ENCODE measurements at places on chromosomes 3 and 15. TPM values are rescaled to one million over a fixed set of nuclear protein-coding genes. Genes with fewer than 3 reads are reported as not detected.

Gene SCAANT1
- total RNA-seq = not detected

- DNase-seq = no peak
- H3K27me3 ChIP-seq = no peaks in the 10 kb centered on the region
Observed at GRCh38 chr15:85003593-85004312, 22.1 kb downstream of the PDE8A start.

- H3K27ac ChIP-seq = no peak overlapping the region
- no peak for DNase-seq
- H3K36me3 ChIP-seq = no peaks in the 10 kb centered on the region
- no peaks in the 10 kb centered on the region for H3K27me3 ChIP-seq
Observed at GRCh38 chr15:67161881-67162280, 92.6 kb downstream of the AAGAB start.

Gene SAMMSON
- 0.14 TPM for total RNA-seq

- H3K4me1 ChIP-seq = no peaks in the 10 kb centered on the region
- H3K36me3 ChIP-seq = no peaks in the 10 kb centered on the region
- no peaks in the 10 kb centered on the region for H3K27me3 ChIP-seq
- H3K27ac ChIP-seq = no peak overlapping the region
- no peak overlapping the region for H3K4me3 ChIP-seq
Observed at GRCh38 chr15:79523266-79523665, 91.1 kb downstream of the MINAR1 start.

- H3K27me3 ChIP-seq = peaks cover 37% of the 10 kb centered on the region
- H3K4me1 ChIP-seq = no peaks in the 10 kb centered on the region
- H3K36me3 ChIP-seq = no peaks in the 10 kb centered on the region
- no peak for DNase-seq
- no peak overlapping the region for H3K4me3 ChIP-seq
- H3K27ac ChIP-seq = no peak overlapping the region
Observed at GRCh38 chr15:96889734-96890480, 559.4 kb downstream of the NR2F2 start.

- H3K27ac ChIP-seq = no peak overlapping the region
- no peaks in the 10 kb centered on the region for H3K36me3 ChIP-seq
- no peaks in the 10 kb centered on the region for H3K27me3 ChIP-seq
- no peak overlapping the region for H3K4me3 ChIP-seq
- DNase-seq = no peak
- H3K4me1 ChIP-seq = no peaks in the 10 kb centered on the region
Observed at GRCh38 chr3:69871868-69872267, 127.7 kb upstream of the SAMMSON start.

GRCh38 chr15:68815598-68815997 is 5.1 kb downstream of the ANP32A start:
- H3K4me1 ChIP-seq = peaks cover 22% of the 10 kb centered on the region
- no peak overlapping the region for H3K4me3 ChIP-seq
- no peak for DNase-seq
- no peaks in the 10 kb centered on the region for H3K27me3 ChIP-seq

Gene KNG1
- total RNA-seq = 0.51 TPM

GRCh38 chr3:48555231-48555948 is 1.2 kb downstream of the PFKFB4 start:
- DNase-seq = no peak
- H3K36me3 ChIP-seq = no peaks in the 10 kb centered on the region
- H3K4me1 ChIP-seq = peaks cover 44% of the 10 kb centered on the region

GRCh38 chr15:25181293-25182097 is 226.7 kb downstream of the SNRPN start:
- peak; percentile 4 for DNase-seq
- H3K4me1 ChIP-seq = no peaks in the 10 kb centered on the region
- no peaks in the 10 kb centered on the region for H3K36me3 ChIP-seq
- H3K27ac ChIP-seq = no peak overlapping the region

Gene ARPP21
- total RNA-seq = not detected

Gene SACM1L
- total RNA-seq = 15.8 TPM

Gene MED12L
- 0.64 TPM for total RNA-seq

Gene DNAH1
- total RNA-seq = 2.9 TPM

- DNase-seq = peak; percentile 34
- no peak overlapping the region for H3K4me3 ChIP-seq
- H3K4me1 ChIP-seq = no peaks in the 10 kb centered on the region
- H3K27me3 ChIP-seq = no peaks in the 10 kb centered on the region
Observed at GRCh38 chr3:173529062-173529711, 131.6 kb downstream of the NLGN1 start.

Gene STRIT1
- not detected for total RNA-seq

DNA sequence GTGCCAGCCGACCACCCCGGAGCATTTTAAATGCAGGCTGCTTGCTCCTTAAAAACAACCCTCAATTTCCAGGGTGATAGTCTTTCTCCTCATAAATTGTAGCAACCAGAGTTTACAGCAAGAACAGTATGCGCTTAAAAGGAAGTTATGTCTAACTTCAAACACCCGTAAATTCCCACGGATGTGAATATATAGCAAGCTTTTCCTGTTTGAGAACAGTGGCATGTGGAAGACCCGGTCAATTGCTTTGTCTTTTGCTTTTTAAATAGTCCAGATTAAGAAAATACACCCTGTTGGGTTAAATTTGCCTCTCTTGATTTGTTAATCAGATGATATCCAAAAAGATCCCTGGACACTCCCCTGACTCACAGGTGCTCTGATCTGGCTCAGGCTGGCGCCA is 20.8 kb downstream of the MRPS25 start:
- no peak overlapping the region for H3K4me3 ChIP-seq
- peaks cover 11% of the 10 kb centered on the region for H3K36me3 ChIP-seq
- no peaks in the 10 kb centered on the region for H3K27me3 ChIP-seq
- no peak overlapping the region for H3K27ac ChIP-seq

Gene DNAJA4
- 3.3 TPM for total RNA-seq

Gene DUOX2
- total RNA-seq = 32.2 TPM

Gene IL20RB
- 0.52 TPM for total RNA-seq

- no peaks in the 10 kb centered on the region for H3K27me3 ChIP-seq
- peak overlapping the region; percentile 48 for H3K4me3 ChIP-seq
- H3K27ac ChIP-seq = peak overlapping the region; percentile 60
- no peaks in the 10 kb centered on the region for H3K36me3 ChIP-seq
- no peaks in the 10 kb centered on the region for H3K4me1 ChIP-seq
- peak; percentile 72 for DNase-seq
Observed at GRCh38 chr15:80403712-80404056, 498 bp upstream of the ARNT2 start.

GRCh38 chr15:57640930-57641682 is 49.4 kb downstream of the MYZAP start:
- no peak overlapping the region for H3K4me3 ChIP-seq
- H3K27ac ChIP-seq = no peak overlapping the region
- DNase-seq = no peak
- H3K4me1 ChIP-seq = peaks cover 2% of the 10 kb centered on the region
- H3K36me3 ChIP-seq = no peaks in the 10 kb centered on the region
- H3K27me3 ChIP-seq = no peaks in the 10 kb centered on the region

DNA sequence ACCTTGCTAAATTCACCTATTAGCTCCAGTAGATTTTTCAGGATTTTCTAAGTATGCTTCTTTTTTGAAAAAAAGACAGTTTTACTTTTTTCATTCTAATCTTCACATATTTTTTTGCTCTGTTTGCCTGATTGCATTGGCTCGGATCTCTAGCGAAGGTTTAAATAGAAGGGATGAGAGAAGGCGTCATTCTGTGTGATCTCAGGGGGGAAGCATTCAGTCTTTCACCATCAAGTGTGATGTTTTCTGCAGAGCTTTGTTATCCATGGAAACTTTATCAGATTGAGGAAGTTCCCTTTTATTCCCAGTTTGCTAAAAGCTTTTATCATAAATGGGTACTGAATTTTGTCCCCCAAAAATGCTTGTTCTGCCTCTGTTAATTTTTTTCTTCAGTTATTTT is 120.3 kb downstream of the LRRK1 start:
- no peak overlapping the region for H3K4me3 ChIP-seq
- no peaks in the 10 kb centered on the region for H3K27me3 ChIP-seq
- DNase-seq = no peak
- H3K4me1 ChIP-seq = no peaks in the 10 kb centered on the region

DNA sequence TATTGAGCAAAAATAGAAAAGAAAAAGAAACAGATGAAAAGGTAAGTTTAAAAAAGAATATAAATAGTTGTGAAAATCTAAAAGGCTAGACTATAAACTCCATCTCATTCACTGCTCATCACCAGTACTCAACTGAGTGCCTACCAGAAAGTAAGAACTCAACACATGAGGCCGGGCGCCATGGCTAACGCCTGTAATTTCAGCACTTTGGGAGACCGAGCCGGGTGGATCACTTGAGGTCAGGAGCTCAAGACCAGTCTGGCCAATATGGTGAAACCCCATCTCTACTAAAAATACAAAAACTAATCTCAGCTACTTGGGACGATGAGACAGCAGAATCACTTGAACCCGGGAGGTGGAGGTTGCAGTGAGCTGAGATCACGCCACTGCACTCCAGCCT is 19.3 kb downstream of the LSAMP start:
- DNase-seq = no peak
- no peaks in the 10 kb centered on the region for H3K27me3 ChIP-seq
- H3K4me3 ChIP-seq = no peak overlapping the region
- H3K36me3 ChIP-seq = no peaks in the 10 kb centered on the region
- H3K4me1 ChIP-seq = no peaks in the 10 kb centered on the region

Gene TEX55
- total RNA-seq = not detected

DNA sequence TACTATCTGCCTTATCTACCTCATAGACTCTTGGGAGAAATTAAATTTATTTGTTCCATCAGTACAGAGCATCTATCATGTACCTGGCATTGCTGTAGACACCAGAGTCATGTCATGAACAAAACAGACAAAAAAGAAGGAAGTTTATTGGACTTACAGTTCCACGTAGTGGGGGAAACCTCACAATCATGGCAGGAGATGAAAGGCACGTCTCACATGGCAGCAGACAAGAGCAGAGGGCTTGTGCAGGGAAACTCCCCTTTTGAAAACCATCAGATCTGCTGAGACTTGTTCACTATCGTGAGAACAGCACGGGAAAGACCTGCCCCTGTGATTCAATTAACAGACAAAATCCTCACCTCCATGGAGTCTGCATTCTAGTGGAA is 25.6 kb upstream of the ACAP2 start:
- no peaks in the 10 kb centered on the region for H3K4me1 ChIP-seq
- H3K27ac ChIP-seq = no peak overlapping the region
- no peak overlapping the region for H3K4me3 ChIP-seq
- H3K27me3 ChIP-seq = no peaks in the 10 kb centered on the region
- H3K36me3 ChIP-seq = no peaks in the 10 kb centered on the region
- no peak for DNase-seq

- no peak overlapping the region for H3K27ac ChIP-seq
- no peak for DNase-seq
Observed at GRCh38 chr15:77530576-77530975, 102.1 kb downstream of the LINGO1 start.

Gene NAALADL2
- 15.4 TPM for total RNA-seq

Gene LYZL4
- total RNA-seq = not detected

- no peaks in the 10 kb centered on the region for H3K27me3 ChIP-seq
- H3K27ac ChIP-seq = no peak overlapping the region
Observed at GRCh38 chr15:70356919-70357318, 259.2 kb upstream of the TLE3 start.

Gene KCNH8
- total RNA-seq = 1.1 TPM

DNA sequence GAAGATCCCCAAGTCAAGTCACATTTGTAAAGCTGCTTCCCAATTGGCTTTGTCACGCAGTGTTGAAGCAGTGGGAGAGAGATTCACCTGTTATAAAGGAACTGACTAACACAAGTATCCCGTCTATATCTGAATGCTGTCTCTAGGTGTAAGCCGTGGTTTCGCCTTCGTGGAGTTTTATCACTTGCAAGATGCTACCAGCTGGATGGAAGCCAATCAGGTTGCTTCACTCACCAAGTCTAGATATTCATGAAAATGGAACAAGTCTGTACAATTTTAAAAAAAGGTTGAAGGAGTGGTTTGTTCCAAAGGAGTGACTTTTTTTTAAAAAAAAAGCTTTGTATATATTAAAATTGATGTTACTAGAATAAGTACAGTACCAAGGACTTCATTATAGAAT is 11.7 kb downstream of the RBM5 start:
- DNase-seq = no peak
- H3K4me1 ChIP-seq = no peaks in the 10 kb centered on the region
- H3K27me3 ChIP-seq = no peaks in the 10 kb centered on the region
- peaks cover 100% of the 10 kb centered on the region for H3K36me3 ChIP-seq

Gene WDR72
- total RNA-seq = 3.1 TPM

Gene PRC1
- 4.9 TPM for total RNA-seq
